Lower leg skin (tissue), 4 donors: ENCODE measurements at places on chromosomes 2 and 18.

- DNase-seq = no peak
Measured at GRCh38 chr2:45170191-45171135, 161.2 kb upstream of the SIX2 start.

- no peak for DNase-seq
Measured at GRCh38 chr2:219620546-219620945, 6.9 kb upstream of the SLC4A3 start.

GRCh38 chr2:176421297-176422050 lies 152.2 kb downstream of the MTX2 start:
- no peak for DNase-seq

DNA sequence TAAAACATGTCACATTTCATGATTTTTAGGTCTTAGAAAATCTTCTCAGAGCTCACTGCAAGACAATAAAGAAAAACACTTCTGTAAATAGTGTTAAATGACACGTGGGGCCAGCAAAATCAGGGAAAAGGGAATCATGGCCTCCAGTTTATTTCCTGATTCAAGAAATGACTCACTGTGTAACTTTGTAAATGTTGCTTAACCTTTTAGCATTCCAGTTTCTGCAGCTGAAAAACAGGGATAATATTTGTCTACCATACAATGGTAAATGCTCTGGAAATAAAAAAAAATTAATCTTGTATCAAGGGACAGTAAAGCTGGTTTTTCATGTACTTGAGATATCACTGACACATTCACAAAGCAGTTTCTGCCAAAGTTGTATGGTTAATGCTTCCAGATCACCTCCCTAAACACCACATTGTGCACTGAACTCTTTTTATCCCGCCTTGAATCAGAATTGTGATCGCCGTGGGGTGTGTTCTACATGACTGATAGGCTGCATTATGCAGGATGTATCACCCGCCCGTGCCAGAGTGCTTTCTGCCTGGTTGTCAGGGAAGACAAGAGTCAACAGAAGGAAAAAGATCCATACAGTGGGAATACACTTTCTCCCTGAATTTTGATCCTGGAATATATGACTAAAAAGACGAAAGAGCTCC lies 238.8 kb downstream of the IKZF2 start:
- DNase-seq = no peak

- no peak for DNase-seq
Measured at GRCh38 chr2:129301431-129301913, 678.0 kb upstream of the RAB6C start.
